ENCODE measurements at places on chromosomes 13 and 19.
A peak's percentile ranks its signal among the peaks of the same experiment; 100 is the strongest.

DNA sequence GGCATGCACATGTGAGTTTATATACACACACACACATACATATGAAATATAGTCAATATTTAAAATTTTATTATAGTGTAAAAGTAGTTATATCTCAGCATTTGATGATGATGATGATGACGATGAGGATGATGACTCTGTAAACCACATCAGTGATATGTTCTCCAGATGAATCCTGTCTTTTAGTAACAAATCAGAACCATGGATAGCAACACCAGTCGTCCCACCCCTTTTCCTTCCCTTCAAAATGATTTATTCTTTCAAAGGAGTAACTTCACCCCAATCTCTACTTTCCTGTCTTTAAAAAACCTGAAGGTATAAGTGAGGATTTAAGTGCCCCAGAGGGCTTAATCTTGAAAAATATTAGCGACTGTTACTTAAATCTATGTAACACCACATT lies 74.1 kb downstream of the DCLK1 start:
- no peak for DNase-seq

- DNase-seq = no peak
Measured at GRCh38 chr19:34976611-34977010, 12.6 kb upstream of the ZNF792 start.

- no peak for DNase-seq
Measured at GRCh38 chr13:99311137-99311536, 3.9 kb upstream of the GPR183 start.

GRCh38 chr19:38848299-38849146 lies 1.3 kb downstream of the HNRNPL start:
- no peak for DNase-seq

GRCh38 chr19:58296104-58296503 lies 9.1 kb upstream of the ERVK3-1 start:
- no peak for DNase-seq

DNA sequence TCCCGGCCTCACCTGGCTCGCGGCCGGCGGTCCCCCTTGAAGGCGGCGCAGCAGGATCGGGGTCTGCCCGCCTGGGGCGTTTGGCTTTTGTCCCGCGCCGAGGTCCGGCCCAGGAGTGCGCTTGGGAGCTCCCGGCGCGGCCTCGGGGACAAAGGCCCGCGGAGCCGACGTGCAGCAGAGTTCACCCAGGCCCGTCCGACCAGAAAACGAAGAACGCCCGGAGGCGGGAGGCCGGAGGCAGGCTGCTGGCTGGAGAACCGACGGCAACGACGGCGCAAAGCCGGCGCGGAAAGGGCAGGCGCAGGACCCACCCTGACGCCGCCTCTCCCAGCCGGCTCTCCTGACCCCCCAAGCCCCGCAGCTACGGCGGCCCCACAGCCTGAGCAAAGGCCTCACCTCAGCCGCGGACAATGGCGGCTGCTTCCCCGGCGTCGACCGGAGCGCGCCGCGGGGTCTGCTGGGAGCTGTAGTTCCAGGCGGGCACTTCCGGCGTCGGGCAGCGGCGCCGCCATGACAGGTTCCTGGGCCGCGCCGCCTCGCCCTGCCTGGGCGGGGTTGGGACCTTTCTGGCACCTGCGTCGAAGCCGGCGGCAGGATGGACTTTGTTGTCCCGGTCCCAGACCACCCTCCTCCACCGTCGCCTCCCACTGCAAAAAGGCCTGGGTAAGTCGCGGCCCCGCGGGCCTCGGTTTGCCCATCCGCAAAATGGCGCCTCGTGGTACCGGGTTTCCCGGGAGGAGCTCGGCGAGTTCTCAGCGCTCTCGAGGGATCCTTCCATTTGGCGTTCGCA lies at the start of gene ZNF606:
TSS of gene ZNF606 (minus strand) at position 437 of the 790 bp plus-strand sequence. CDS start 1,501 bp downstream, outside the sequence.
- DNase-seq = peak; percentile 84

GRCh38 chr13:23639674-23640073 lies 69.5 kb downstream of the TNFRSF19 start:
- DNase-seq = no peak

DNA sequence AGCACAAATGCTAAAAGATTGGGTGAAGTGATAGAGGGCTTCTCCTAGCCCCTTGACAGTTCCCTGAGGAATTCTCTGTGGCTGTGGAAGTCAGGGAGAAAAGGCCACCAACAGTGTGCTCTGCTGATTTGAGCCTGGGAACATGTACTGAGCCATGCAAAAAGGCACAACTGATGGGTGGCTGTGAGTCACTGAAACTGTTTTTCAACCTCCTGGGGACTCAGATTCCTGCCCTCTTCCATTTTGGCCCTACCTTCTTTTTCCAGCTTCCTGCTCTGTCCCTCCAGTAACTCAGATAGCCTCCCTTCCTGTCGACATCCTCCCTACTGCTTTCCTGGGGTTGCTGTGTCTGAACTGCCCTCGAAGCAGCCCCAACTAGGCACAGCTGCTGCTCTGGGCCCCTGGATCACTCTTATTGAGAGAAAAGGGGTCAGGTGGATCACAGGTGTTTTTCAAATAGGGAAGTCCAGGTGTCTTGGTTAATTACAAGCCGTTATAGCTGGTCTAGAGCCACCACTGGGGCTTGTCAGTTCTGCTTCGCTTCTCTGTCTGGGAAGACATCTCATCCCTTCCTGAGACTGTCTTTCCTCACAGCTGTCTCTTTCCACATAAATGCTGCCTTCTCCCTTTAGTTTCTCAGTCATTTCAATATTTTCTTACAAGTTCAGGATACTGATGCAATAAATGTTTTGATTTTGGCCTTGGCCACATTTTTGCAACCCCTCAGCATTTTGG lies 13.7 kb downstream of the FAM124A start:
- no peak for DNase-seq

- no peak for DNase-seq
Measured at GRCh38 chr13:93325303-93326233, 99.0 kb downstream of the GPC6 start.

DNA sequence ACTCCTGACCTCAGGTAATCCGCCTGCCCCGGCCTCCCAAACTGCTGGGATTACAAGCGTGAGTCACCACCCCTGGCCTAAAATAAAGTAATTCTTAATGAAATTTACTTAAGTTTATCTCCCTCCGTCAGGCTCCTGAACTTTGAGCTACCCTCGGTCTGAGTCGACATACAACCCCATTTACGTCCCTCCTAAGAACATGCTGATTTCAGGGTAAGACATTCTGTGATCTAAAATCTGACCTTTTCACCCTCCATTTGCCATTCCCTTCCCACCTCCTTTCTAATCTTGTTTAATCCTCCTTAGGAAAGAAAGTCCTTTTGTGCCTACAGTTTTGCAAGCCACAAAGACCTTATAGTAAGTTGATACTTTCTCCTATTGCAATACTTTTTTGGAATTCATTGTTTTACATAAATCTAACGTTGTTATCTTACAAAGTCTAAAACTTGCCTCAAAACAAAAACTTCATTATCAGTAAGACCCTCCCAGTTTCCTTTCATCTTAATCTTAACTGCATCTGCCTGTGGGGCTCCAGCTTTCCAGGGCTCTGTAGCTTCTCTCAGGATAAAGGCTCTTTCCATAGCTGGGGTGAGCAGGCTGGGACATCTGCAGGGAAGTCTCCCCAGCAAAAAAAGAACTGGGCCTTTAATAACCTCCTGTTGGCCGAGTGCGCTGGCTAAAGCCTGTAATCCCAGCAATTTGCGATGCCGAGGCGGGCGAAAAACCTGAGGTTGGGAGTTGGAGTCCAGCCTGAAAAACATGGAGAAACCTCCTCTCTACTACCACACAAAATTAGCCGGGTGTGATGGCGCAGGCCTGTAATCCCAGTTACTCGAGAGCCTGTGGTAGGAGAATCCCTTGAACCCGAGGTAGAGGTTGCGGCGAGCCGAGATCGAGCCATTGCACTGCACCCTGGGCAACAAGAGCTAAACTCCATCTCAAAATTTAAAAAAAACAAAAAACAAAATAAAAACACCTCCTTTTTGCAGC lies 143.1 kb downstream of the ZNF737 start:
- no peak for DNase-seq

- no peak for DNase-seq
Measured at GRCh38 chr19:5947435-5947834, 30.5 kb downstream of the RANBP3 start.

DNA sequence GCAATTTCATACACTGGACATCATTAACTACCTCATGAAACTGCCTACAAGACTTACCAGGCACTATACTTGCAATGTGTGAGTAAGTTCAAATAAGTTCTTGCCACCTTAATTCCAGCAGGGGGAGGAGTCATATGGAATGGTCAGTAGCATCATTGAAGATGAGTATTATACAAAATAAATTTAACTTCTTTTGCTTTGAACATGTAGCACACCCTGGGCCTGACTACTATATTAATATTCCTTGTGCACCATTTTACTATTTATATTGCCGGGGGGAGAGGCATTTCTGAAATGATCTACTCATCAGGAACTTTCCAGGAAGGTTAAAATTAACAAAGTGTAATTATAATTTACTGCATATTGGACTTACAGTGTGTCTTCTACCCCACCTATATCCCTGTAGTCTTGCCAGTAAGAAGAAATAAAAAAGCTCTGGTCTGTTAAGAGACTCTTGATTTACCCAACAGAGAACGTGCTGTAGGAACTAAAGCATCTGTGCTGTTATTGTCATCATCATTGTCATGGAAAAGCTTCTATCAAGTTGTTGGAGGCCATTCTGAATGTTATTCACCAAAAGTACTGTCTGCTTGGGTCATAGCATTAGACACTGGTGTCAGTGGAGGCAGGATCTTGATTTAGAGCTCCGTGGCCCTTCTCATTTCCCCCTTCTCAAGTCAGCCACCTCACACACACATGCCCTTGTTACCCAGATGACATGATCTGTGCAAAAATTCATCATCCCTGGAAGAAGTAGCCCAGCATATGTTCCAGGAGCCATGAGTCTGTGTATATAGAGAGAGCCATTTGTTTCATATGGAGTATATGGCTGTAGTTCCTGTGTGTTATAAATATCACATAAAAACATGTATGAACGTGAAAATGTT lies 147.1 kb downstream of the MTUS2 start:
- DNase-seq = no peak
